Prostate gland (tissue), 2 donors: ENCODE measurements at places on chromosomes 7 and 10. TPM values are rescaled to one million over a fixed set of nuclear protein-coding genes. Genes with fewer than 3 reads are reported as not detected.

RBP3 gene
- total RNA-seq: not detected

- H3K36me3 ChIP-seq: no peaks in the 10 kb centered on the region
- H3K27me3 ChIP-seq: no peaks in the 10 kb centered on the region
- H3K4me1 ChIP-seq: peaks cover 7% of the 10 kb centered on the region
- peak; percentile 39 for DNase-seq
These were observed 21.9 kb downstream of the ARID5B start for GRCh38 chr10:61923210-61923949.

SH2D4B gene
- total RNA-seq: 0.40 TPM

GRCh38 chr10:14102056-14102455 is 228.7 kb downstream of the FRMD4A start:
- H3K27me3 ChIP-seq: no peaks in the 10 kb centered on the region
- no peak overlapping the region for H3K27ac ChIP-seq
- H3K4me3 ChIP-seq: no peak overlapping the region
- no peaks in the 10 kb centered on the region for H3K4me1 ChIP-seq
- DNase-seq: no peak

CHST3 gene
- 197 TPM for total RNA-seq
